A172 (cell line): ENCODE measurements at places on chromosomes 4 and X. TPM values are rescaled to one million over a fixed set of nuclear protein-coding genes. Genes with fewer than 3 reads are reported as not detected.
A peak's percentile ranks its signal among the peaks of the same experiment; 100 is the strongest.

GRCh38 chrX:30939928-30940327 is 50.9 kb upstream of the TAB3 start:
- DNase-seq = no peak

The TMPRSS11D gene
- not detected in 2 replicates for total RNA-seq

- DNase-seq = no peak
Measured at GRCh38 chr4:153943738-153944415, 155.0 kb upstream of the SFRP2 start.

DNA sequence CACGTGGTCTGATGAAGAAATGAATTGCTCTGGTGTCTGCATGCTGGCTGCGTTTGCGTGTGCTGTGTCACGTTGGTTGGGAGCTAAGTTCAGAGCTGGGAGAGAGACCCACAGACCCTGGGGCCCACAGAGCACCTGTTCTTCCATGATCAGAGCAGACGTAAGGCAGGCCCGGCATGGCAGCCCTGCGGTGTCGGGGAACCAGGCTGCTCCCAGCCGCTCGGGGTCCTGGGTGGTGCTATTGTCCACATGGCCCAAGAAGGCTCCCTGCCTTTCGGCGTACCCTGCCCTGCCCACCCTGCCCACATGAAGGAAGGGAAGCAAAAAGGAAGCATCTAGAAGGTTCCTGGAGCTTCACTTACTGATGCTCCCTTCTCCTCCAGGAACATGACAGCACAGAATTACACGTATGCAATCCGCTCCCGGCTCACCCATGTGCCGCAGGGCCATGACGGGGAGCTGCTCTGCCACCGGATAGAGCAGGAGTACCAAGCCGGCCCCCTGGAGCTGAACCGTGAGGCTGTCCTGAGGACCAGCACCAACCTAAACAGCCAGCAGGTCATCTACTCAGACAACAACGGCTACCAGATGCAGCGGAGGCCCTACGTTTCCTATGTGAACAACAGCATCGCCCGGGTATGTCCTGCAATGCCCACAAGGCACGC is 30.9 kb upstream of the MRFAP1 start:
- DNase-seq = no peak

- peak; percentile 35 for DNase-seq
Measured at GRCh38 chrX:12480956-12481355, 310.3 kb upstream of the PRPS2 start.

DNA sequence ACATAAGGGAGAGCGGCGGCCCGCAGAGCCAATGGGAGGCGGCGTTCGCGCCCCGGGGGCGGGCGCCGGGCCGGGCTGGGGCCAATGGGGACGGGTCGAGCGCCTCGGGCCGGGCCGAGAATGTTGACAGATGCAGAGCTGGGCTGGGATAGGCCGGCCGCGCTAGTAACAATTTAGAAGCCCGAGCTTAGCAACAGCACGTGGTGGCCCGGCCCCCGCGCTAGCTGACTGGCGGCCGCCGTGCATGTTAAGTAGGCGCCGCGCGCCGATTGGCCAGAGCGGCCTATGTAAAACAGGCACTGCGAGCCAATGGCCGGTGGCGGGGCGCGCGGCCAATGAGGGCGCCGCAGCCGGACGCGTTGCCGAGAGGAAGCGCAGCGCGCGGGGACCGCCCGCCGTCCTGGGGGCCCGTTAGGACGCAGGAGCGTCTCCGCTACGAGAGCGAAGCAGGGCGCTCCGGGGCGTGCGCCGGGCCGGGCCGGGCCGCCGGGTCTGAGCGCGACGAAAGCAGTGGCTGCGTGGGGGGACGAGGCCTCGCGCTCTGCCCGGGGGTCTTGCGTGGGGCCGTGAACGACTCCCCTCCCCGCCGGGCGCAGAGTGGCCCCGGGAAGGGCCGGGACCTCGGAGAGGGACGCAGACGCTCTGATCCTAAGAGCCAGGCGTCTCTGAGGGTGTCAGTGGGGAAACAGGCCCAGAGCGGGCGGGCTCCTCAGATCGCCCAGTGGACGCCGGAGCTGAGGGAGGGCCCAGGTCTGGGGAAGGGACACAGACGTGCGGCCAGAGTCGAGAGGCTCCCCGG is 435 bp upstream of the MXD4 start:
- peak; percentile 97 for DNase-seq

DNA sequence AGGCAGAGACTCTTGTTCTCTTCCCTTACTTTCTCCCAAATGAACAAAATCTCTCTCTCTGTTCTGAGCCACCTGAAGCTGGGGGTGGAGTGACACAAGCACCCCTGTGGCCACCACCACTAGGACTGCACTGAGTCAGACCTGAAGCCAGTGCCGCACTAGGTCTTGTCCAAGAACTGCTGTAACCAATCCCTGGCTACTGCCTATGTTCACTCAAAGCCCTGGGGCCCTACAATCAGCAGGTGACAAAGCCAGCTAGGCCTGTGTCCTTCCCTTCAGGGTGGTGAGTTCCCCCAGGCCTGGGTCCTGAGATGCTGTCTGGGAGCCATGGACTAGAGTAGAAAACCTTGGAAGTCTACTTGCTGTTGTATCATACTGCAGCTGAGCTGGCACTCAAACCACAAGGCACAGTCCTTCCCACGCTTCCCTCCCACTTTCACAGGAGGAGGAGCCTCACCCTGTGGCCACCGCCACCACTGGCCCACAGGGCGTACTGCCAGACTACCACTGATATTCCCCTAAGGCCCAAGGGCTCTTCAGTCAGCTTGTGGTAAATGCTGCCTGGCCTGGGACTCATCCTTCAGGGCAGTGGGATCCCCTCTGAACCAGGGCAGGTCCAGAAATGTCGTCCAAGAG is 119.1 kb downstream of the RTL9 start:
- DNase-seq = no peak

DNA sequence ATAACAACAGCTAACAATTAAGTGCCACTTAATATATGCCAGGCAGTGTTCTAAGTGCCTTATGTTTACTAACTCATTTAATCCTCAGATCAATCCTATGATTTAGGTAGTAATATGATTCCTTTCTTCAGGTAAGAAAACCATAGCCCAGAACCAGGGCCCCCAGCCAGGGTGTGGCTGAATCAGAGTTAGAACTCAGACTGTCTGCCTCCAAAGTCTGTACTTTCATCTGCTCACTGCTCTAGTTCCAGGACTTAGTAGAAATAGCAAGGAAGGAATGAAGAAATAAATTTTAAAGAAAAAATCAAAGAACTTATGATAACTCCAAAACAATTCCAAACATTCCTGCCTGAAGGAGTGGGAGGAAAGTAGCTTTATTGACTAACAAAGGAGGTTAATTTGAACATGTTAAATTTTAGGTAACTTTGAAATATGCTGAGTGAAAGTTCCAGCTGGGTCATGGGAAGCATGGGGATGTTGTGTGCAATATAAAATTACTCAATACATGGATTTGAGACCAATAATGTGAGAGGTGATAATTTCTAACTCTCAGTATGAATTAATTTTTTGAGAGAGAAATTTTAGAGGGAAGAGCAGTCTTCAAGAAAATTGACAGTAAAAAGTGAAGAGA is 8.8 kb upstream of the ADH1C start:
- DNase-seq = no peak

DNA sequence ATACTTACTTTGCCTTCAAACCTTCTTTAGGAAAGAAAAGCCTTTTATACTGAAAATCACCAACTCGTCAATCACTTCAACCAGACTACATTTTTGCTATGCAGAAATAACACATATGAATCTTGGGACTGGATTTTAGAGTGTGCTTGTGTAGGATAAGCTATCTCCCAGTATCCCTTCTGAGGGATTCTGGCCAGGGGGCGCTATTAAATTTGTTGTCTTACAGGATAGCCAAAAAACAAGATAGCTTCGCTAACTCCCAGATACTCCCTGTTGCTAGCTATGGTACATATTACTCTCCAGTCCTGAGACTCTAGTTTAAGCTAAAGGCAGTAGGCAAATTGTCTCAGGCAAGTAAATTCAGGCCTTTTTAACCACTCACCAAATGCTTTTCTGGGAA is 167.2 kb downstream of the LHFPL1 start:
- DNase-seq = no peak

The MAGEH1 gene
- 8.3 and 10.9 TPM in 2 replicates for total RNA-seq

DNA sequence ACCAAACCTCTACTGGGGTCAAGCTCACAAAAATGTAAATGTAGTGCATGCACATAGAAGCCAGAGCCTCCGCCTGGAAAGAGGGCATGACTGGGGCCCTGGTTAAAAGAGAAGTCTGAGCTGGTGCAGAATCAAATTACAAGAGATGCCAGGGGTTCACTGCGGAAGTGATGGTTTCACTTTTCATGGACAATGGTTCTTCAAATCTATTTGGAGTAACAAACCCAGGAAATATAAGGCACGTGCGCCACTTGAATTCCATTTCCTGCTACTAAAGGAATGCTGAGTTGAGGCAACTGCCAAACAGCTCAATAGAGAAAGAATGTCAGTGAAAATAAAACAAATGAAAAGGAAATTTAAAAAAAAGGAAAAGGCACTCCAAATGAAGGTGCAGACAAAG is 79.8 kb downstream of the FUNDC1 start:
- DNase-seq = peak; percentile 14

The FREM3 gene
- total RNA-seq = not detected in 2 replicates

The NEIL3 gene
- total RNA-seq = 17.5 and 21.8 TPM in 2 replicates

GRCh38 chr4:176849076-176849475 is 56.4 kb upstream of the VEGFC start:
- DNase-seq = no peak

The DDIT4L gene
- total RNA-seq = 2.1 and 2.2 TPM in 2 replicates

GRCh38 chrX:6052111-6052745 is 176.4 kb downstream of the NLGN4X start:
- no peak for DNase-seq

The GALNT7 gene
- total RNA-seq = 43.2 and 48.9 TPM in 2 replicates

- no peak for DNase-seq
Measured at GRCh38 chr4:93888308-93888707, 59.8 kb downstream of the ATOH1 start.

DNA sequence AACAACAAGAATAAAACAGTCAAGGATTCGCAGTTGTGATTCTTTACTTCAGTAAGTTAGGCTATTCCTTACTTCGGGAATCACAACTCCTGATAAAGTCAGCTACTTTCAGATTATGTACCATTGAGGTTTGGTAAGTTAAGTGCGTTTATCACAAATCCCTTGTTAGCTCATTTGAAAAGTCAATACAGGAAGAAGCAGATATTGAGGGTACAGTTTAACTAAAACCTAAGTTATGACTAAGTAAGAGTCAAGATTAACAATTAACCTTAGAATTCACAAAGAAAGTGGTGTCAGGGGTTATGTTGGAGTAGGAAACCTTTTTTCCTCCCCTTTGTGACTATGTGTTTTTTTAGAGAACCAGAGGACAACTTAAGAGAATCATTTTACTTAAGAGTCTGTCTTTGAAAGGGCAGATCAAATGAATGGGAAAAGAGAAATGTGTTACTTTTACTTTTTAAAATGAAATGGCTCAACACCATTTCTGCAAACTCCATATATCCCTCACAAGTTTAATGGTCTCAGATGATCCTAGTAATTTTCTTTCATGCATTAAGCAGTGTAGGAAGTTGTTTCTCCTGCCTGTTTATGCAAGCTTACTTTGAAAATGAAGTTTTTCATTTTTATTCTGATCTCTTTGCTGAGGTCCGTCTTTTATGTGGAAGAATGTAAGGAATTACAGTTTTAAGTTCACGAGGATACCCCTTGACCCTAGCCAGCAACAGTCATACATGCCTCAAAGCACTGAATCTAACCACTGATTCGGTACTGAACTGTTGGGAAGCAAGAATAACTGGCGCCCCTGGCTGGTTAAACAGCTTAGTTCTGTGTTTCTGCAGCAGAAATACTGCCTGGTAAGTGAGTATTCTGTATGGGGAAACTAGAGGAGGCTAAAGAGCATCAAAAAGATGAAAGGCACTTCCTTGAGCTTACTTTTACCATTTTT is 211.7 kb downstream of the SLC4A4 start:
- no peak for DNase-seq

DNA sequence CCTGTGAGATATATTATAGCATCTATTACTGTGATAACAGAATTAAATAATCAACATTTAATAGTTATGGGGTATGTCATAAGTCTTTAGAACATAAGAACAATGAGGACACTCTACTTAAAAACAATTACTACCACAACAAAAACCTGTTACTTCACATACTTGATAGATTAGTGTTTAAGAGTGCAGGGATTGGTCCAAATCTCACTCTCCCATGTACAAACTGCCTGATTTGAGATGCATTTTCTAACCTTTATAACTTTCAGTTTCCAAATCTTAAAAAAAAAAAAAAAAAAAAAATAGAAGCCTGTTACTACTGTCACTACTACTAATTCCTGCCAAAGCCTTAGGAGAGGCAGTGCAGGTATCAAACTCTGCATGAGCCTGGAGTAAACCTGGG is 5.6 kb downstream of the PCDH18 start:
- DNase-seq = no peak

DNA sequence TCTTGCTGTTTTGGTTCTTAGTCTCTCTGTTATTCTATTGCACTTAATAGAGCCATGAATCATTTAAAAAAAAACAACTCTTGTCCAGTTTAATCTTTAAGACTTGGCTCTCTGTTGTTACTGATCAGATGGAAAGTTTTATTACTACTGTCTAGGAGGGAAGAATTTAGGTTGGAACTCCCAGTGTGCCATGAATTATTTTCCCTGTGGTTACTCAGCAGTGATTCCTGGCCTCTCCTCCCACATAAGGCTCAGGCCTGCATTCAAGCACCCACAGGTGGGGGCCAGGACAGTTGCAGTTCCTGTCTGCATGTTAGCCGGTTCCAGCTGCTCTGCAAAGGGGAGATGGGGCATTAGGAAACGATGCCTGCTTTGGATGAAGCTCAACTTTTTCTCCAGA is 29.8 kb upstream of the ESX1 start:
- DNase-seq = peak; percentile 21

The SASH3 gene
- total RNA-seq = not detected in 2 replicates

The TMPRSS11A gene
- not detected in 2 replicates for total RNA-seq

The WNK3 gene
- 3.3 and 4.2 TPM in 2 replicates for total RNA-seq

The CTAG1A gene
- total RNA-seq = not detected in 2 replicates

GRCh38 chr4:112633477-112634235 is 3.1 kb downstream of the ZGRF1 start:
- peak; percentile 28 for DNase-seq

- DNase-seq = peak; percentile 81
Measured at GRCh38 chrX:45743081-45743533, 542.4 kb upstream of the DIPK2B start.

- no peak for DNase-seq
Measured at GRCh38 chr4:111043286-111043685, 420.4 kb upstream of the PITX2 start.

- no peak for DNase-seq
Measured at GRCh38 chr4:27087306-27088045, 226.8 kb downstream of the STIM2 start.

The DCAF12L2 gene
- total RNA-seq = not detected in 2 replicates

GRCh38 chr4:46844325-46844917 is 64.6 kb downstream of the COX7B2 start:
- DNase-seq = peak; percentile 44
